ENCODE measurements at places on chromosomes 6 and 20.

DNA sequence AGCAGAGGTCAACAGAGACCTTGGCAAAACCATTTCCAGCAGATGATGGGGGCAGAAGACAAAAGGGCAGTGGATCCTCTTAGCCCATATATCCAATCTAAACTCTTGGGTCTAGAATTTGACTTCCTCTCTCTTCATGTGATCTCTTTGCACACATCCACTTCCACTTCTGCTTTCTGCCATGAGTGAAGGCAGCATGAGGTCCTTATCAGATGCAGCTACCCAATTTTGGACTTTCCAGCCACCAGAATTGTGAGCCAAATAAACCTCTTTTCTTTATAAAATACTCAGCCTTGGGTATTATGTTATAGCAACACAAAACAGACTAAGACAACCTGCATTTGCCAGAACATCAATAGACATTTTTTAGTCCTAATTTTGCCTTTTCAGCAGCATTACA is 191.6 kb downstream of the ADAT2 start:
- DNase-seq, result no peak

GRCh38 chr6:68229566-68229965 is 405.5 kb upstream of the ADGRB3 start:
- DNase-seq, result no peak

- no peak for DNase-seq
Measured at GRCh38 chr20:11882651-11883050, 35.0 kb upstream of the BTBD3 start.

- no peak for DNase-seq
Measured at GRCh38 chr6:134437376-134437775, 119.5 kb upstream of the SGK1 start.
